Activated CD8-positive, alpha-beta memory T cell treated with anti-CD3 and anti-CD28 coated beads for 4 hours (primary cell): ENCODE measurements at places on chromosomes 12 and 14.

DNA sequence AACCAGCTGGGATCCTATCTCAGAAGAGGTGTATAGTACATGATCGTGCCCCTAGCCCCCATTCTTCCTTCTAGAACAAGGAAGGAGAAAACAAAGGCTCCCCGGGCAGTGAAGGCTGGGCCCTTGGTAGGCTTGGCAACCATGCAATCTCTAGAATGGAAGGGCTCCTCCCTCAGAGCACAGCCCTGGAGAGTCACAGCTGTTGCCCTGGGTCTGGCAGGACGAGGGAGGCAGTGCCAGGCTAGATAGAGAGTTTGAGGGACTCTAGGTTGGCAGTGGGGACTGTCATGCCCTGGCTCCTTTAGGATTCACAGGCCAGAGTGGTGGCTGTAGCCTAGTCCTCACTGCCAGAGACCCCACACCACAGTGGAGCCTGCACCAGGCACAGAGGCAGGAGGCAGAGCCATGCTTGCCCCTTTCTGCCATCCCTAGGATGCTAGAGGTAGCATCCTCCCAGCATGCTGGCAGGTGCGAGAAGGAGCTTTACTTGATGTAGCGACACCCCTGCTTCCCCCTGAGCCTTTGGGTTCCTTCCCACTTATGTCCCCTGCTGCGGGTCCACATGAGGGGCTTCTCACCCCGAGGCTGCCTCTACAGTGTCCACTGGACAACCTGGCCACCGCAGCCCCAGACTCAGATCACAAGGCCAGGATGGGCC, 33.4 kb upstream of the CIPC start:
- no peak for DNase-seq

GRCh38 chr12:93736640-93737178, 59.5 kb downstream of the CRADD start:
- no peak for DNase-seq

- DNase-seq, result no peak
These were observed 8.0 kb upstream of the KRT8 start for GRCh38 chr12:52912711-52913430.

DNA sequence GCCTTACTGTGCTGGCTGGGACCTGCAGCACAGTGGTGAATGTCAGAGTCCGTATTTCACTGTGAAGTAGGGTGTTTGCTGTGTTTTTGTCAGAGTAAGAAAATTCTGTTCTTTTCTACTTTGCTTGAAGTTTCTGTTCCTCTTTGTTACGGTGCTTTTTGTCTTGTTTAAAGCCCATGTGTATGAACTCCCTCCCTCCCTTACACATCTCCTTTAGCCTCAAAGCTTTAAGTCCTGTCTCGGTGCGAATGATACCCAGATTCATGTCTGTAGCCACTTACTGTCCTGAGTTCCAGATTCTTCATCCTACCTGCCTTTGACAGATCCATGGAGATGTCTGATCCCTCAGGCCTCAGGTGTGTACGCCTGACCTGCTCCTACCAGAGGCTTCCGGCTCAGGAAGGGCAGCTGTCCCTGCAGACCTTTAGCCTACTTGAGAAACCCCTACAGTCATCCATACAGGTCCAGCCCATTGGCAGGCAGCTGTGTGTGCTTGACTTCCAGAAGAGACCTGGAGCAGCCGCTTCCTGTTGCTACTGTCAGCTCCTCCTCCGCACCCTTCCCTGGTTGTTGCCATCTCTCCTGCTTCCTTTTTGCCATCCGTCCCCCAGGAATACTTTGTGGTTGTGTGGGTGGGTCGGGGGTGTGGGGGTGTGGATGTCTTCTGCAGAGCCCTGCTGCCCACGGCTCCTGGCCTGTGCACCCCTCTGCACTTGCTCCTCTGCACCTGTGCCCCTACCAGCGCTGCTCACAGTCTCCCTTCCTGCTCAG, 72.9 kb downstream of the DDX51 start:
- DNase-seq, result no peak

GRCh38 chr14:65940056-65940735, 527.7 kb downstream of the FUT8 start:
- no peak for DNase-seq

DNA sequence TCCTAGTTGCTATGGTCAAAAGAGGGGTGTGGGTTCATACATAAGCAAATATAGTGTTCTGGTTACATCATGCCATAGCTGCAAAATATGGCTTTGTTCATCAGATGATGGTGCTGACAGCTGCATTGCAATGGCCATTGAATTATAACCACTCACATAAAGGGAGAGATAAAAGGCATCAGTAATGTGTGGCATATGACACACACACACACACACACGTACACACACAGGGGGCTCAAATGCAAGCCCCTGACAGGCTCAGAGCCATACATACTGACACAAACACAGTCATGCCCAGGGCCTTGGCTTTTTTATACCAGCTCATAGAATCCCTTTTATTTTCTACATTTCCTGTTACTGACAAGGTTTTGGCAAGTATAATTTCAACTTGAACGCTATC, 698.9 kb downstream of the BCL11B start:
- DNase-seq, result no peak

DNA sequence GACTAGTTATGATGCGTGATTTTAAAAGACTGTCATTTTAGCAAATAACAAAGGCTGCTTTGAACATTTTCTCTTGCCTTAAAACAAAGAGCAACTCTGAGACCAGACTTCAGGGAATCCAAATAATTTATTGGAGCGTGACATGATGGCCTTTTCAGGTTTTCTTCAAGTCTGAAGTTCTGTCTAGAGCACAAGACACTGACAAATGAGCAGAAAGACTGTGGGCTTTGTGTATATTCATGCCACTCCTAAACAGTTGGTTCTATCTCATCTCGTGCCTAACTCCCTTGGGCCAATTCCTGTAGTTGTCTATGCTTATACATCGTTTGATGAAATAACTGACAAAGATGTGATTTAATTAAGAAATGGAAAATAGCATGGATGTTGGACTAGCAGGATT, 47.5 kb downstream of the IFT81 start:
- no peak for DNase-seq

DNA sequence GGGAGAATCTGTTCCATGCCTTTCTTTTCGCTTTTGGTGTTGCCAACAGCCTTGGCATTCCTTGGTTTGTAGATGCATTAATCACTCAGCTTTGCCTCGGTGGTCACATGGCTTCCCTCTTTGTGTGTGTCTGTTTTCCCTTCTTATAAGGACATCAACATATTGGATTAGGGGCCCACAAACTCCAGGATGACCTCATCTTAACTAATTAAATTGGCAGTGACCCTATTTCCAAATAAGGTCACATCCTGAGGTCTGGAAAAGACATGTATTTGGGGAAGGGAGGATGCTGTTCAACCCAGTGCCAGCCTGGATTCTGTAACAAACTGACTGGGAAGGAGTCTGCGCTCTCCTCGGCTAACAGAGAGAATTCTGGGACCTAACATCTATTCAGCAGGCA, 365.7 kb upstream of the FKBP4 start:
- no peak for DNase-seq
